ENCODE measurements at places on chromosomes 6 and 20. TPM values are rescaled to one million over a fixed set of nuclear protein-coding genes. Genes with fewer than 3 reads are reported as not detected.

The ATP6V1G2 gene
- 34.9 TPM for total RNA-seq

The DPM1 gene
- 67.2 TPM for total RNA-seq

GRCh38 chr6:30495993-30496392 is 6.7 kb downstream of the HLA-E start:
- H3K4me3 ChIP-seq, result no peak overlapping the region
- no peak for DNase-seq
- H3K27me3 ChIP-seq, result no peaks in the 10 kb centered on the region
- peaks cover 12% of the 10 kb centered on the region for H3K36me3 ChIP-seq

DNA sequence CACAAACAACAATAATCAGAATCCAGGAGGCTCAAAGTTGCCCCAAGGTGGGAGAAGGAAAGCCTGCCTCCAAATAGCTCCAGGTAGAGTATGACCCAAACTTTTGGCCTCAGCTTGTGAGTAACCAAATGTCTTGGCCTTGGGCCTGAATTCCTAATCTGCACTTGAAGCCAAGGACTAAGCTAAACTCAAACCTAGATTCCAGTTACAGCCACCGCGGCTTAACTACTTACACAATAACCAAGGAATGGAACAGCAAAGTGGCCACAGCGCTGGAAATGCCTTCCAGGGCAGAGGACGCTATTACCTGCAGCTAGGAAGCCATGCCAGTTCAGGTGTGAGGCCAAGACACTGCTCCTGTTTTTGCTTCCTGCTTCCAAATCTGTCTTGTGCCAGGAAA is 4.6 kb downstream of the NINL start:
- no peaks in the 10 kb centered on the region for H3K27me3 ChIP-seq
- H3K4me3 ChIP-seq, result no peak overlapping the region
- DNase-seq, result no peak

DNA sequence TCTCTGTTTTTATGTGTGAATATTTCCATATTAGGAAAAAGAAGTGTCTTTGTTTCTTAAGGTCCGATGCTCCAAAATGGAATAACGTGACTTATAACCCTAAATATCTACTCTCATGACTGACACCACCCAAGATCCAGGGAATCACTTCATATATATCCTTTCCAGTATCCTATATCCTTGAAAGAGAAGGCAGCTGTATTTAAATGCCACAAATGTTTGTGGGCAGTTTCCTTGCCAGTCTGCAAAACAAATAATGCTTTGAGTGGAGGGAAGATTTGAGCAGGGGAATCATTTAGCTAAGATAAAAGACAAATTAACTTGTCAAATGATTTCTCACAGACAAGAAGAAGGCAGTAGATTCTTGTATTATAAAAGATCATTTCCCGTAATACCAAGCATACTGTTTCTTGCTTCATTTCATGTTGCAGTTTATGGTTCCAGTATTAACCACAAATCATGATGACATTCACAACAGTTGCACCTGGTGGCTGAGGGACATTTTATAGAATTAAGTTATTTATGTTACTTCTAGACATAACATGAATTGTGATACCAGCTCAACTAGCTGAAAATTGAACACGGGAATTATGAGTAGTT is 30.0 kb upstream of the FABP7 start:
- no peaks in the 10 kb centered on the region for H3K36me3 ChIP-seq
- H3K27me3 ChIP-seq, result no peaks in the 10 kb centered on the region
- peaks cover 10% of the 10 kb centered on the region for H3K4me1 ChIP-seq
- no peak for DNase-seq

DNA sequence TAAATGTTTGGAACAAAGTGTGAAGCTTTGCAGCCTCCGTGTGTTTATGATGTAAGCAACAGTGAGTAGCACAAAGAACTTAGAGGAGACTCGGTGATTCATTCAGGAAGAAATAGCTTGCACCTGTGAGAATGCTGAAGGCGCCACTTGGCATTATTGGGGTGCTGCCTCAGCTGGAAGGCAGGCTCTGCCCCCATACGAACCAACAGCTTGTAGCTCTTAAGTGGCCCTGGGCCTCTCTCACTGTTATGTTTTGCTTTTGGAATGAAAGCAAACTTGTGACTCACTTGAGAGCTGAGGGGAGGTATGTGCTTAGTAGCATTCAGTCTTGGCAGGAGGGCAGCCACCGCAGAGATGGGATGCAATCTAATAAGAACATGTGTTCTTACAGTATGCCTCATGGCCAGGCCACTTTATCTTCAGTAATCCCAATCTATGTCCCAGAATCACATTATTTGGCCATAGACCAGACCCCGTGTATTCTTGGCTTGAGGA is 310.7 kb downstream of the EYA4 start:
- no peak overlapping the region for H3K4me3 ChIP-seq
- no peaks in the 10 kb centered on the region for H3K36me3 ChIP-seq
- H3K4me1 ChIP-seq, result no peaks in the 10 kb centered on the region
- DNase-seq, result no peak

GRCh38 chr6:63899550-63899949 is 263.9 kb downstream of the PHF3 start:
- no peaks in the 10 kb centered on the region for H3K36me3 ChIP-seq
- H3K4me3 ChIP-seq, result no peak overlapping the region
- DNase-seq, result no peak

DNA sequence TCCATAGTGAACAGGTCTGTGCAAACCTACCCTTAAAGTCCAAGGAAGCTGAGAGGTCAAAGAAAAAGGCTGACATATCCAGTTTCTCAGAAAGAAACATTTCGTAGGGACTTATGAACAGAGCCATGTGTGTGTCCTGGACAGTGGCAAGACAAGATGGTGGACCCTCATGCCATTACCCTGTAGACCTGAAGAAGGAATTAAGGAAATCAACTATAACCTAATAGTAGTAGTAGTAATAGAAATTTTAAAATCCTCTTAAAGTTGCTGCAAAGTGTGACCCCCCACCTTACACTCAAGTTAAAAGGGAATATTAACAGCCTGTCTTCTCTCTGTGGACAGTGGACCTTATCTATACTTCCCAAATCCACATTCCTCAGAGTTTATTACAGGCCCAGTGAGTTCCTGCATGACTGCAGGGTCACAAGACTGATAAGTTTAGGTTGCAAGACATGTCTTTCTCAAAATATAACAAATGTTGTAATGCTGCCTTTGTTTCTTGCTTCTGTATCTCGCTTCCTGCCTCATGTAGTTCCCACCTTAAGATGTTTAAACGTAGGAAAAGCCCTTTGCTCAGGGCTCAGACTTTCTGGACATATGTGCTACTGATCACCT is 10.6 kb downstream of the IL22RA2 start:
- H3K4me1 ChIP-seq, result peaks cover 19% of the 10 kb centered on the region
- H3K27ac ChIP-seq, result no peak overlapping the region
- H3K4me3 ChIP-seq, result no peak overlapping the region
- H3K27me3 ChIP-seq, result no peaks in the 10 kb centered on the region
- no peaks in the 10 kb centered on the region for H3K36me3 ChIP-seq
- DNase-seq, result no peak

GRCh38 chr6:169051371-169051770 is 202.3 kb downstream of the THBS2 start:
- H3K27ac ChIP-seq, result no peak overlapping the region
- peaks cover 9% of the 10 kb centered on the region for H3K4me1 ChIP-seq
- H3K27me3 ChIP-seq, result no peaks in the 10 kb centered on the region
- H3K4me3 ChIP-seq, result no peak overlapping the region

GRCh38 chr6:87645080-87645479 is 55.1 kb downstream of the ORC3 start:
- no peak for DNase-seq
- peaks cover 6% of the 10 kb centered on the region for H3K4me1 ChIP-seq
- no peak overlapping the region for H3K27ac ChIP-seq
- H3K4me3 ChIP-seq, result no peak overlapping the region

- H3K27me3 ChIP-seq, result no peaks in the 10 kb centered on the region
- H3K36me3 ChIP-seq, result no peaks in the 10 kb centered on the region
- no peaks in the 10 kb centered on the region for H3K4me1 ChIP-seq
- no peak for DNase-seq
- no peak overlapping the region for H3K27ac ChIP-seq
- no peak overlapping the region for H3K4me3 ChIP-seq
These were observed 381.6 kb downstream of the LAMA2 start for GRCh38 chr6:129264480-129265045.

DNA sequence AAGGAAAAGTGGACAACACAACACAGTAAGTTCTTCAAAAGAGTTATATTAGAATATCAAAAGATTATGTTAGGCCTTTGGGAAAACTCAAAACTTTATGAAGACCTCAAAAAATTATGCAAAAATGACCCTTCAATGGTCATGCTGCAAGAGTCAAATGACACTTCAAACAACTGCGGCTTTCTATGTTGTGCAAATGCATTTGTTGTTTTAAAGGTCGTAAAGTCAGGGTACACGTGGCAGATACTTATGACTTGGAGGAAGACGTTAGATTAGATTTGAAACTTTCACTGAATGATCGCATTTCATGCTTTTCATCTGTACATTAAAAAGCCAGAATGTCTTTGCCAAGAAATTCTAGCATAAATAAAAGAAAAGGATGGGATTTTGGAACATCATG is 31.4 kb downstream of the BCAS1 start:
- DNase-seq, result no peak
- H3K4me3 ChIP-seq, result no peak overlapping the region
- H3K36me3 ChIP-seq, result no peaks in the 10 kb centered on the region
- H3K4me1 ChIP-seq, result no peaks in the 10 kb centered on the region
- no peak overlapping the region for H3K27ac ChIP-seq
- no peaks in the 10 kb centered on the region for H3K27me3 ChIP-seq

GRCh38 chr20:13868331-13868730 is 83.5 kb downstream of the NDUFAF5 start:
- H3K27me3 ChIP-seq, result no peaks in the 10 kb centered on the region
- no peak for DNase-seq
- no peaks in the 10 kb centered on the region for H3K4me1 ChIP-seq
- H3K4me3 ChIP-seq, result no peak overlapping the region

DNA sequence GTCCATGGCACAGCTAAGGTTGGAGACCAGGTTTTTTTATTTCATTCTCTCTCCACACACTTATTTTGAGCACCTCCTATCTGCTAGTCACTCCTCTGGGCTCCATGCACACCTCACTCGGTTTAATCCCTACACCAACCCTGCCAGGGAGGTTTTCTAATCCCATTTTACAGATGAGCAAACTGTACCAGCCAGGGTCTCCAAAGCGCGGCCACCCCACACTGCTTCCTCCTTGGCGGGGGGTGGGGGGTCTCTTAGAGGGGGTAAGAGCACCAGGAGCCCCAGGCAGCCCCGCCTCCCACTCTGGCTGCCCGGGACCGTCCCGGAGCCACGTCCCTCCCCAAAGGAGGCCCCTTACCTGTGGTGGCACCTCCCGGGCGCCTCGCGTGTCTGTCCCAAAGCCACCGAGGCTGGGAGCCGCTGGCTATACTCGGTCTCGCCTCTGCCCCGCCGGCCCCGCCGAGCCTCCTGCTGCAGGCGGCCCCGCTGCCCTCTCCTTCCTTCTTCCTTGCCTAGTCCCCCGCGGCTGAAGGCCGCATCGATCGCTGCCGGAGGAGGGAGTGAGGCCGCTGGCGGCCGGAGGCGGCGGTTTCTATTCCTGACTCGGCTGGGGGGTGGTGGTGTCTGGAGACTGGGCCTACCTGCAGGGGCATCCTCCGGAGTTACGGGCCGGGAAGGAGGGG is at the start of gene KCNS1:
Gene KCNS1 (minus strand): TSS at position 565 of the 683 bp plus-strand sequence. CDS start 1,891 bp downstream, outside the sequence.
- H3K4me3 ChIP-seq, result no peak within 1 kb of the TSS
- H3K36me3 ChIP-seq, result no peaks in the 10 kb centered on the region
- no peaks in the 10 kb centered on the region for H3K27me3 ChIP-seq

GRCh38 chr20:50251383-50251748 is 60.7 kb downstream of the CEBPB start:
- H3K27ac ChIP-seq, result no peak overlapping the region
- H3K36me3 ChIP-seq, result no peaks in the 10 kb centered on the region
- no peak for DNase-seq
- no peaks in the 10 kb centered on the region for H3K4me1 ChIP-seq

GRCh38 chr6:14312587-14312986 is 195.0 kb downstream of the CD83 start:
- H3K4me1 ChIP-seq, result no peaks in the 10 kb centered on the region
- no peak for DNase-seq
- no peaks in the 10 kb centered on the region for H3K36me3 ChIP-seq

DNA sequence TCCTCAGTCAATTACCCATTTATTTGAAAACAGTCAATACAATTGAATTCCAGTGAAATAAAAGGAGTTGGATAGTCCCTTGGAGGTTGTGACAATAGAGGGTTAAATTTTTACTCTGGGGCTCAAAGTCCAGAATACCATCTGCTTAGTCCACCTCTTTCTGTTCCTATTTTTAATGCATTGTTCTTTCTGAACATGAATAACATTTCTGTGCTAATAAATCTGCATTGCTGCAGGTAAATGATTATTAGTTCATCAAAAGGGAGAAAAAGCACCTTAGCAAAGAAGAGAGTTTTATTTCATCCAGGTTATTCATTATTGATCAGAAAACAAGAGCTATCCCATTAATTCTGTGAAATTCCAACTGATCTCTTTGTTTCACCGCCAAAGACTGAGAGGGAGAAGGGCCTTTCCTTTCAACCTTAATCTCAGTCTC is 166.1 kb upstream of the OLIG3 start:
- no peak overlapping the region for H3K4me3 ChIP-seq
- no peaks in the 10 kb centered on the region for H3K4me1 ChIP-seq
- no peak for DNase-seq
- H3K36me3 ChIP-seq, result no peaks in the 10 kb centered on the region

DNA sequence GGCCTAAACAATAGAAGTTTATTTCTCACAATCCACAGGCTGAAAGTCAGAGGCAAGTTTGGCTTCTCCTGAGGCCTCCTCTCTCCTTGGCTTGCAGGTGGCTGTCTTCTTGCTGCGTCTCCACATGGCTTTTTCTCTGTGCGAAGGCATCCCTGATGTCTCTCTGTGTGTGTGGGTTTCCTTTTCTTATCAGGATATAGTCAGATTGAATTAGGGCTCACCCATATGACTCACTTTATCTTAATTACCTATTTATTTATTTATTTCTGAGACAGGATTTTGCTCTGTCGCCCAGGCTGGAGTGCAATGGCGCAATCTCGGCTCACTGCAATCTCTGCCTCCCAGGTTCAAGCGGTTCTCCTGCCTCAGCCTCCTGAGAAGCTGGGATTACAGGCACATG is 30.7 kb downstream of the LINC00237 start:
- no peaks in the 10 kb centered on the region for H3K4me1 ChIP-seq
- H3K27me3 ChIP-seq, result no peaks in the 10 kb centered on the region
- no peaks in the 10 kb centered on the region for H3K36me3 ChIP-seq
- no peak overlapping the region for H3K27ac ChIP-seq

GRCh38 chr6:149223904-149224351 is 93.6 kb upstream of the TAB2 start:
- no peak overlapping the region for H3K27ac ChIP-seq
- H3K27me3 ChIP-seq, result no peaks in the 10 kb centered on the region
- H3K4me3 ChIP-seq, result no peak overlapping the region

- H3K36me3 ChIP-seq, result peaks cover 4% of the 10 kb centered on the region
- no peaks in the 10 kb centered on the region for H3K27me3 ChIP-seq
- H3K4me1 ChIP-seq, result peaks cover 5% of the 10 kb centered on the region
- DNase-seq, result no peak
These were observed 9.3 kb downstream of the NAPB start for GRCh38 chr20:23412026-23412425.

- no peaks in the 10 kb centered on the region for H3K36me3 ChIP-seq
- peaks cover 14% of the 10 kb centered on the region for H3K4me1 ChIP-seq
- H3K27ac ChIP-seq, result no peak within 1 kb of the TSS
- no peaks in the 10 kb centered on the region for H3K27me3 ChIP-seq
These were observed at the start of gene ESR1 for GRCh38 chr6:151807513-151808370. Gene ESR1 (plus strand): TSS chr6:151807682. CDS start chr6:151807913, 231 bp downstream.

GRCh38 chr6:163733061-163733460 is 318.5 kb downstream of the QKI start:
- no peaks in the 10 kb centered on the region for H3K27me3 ChIP-seq
- DNase-seq, result no peak
- H3K4me1 ChIP-seq, result no peaks in the 10 kb centered on the region

Data from Karpas-422 (cell line).